A673 (cell line): ENCODE measurements at places on chromosomes 13 and 19. TPM values are rescaled to one million over a fixed set of nuclear protein-coding genes. Genes with fewer than 3 reads are reported as not detected.

ATP1A3 gene
- total RNA-seq = 8.5 and 9.0 TPM in 2 replicates

GRCh38 chr19:1789261-1790041, 22.6 kb downstream of the ATP8B3 start:
- H3K27me3 ChIP-seq = peaks cover 8% of the 10 kb centered on the region
- no peaks in the 10 kb centered on the region for H3K4me1 ChIP-seq
- no peak for DNase-seq

DNA sequence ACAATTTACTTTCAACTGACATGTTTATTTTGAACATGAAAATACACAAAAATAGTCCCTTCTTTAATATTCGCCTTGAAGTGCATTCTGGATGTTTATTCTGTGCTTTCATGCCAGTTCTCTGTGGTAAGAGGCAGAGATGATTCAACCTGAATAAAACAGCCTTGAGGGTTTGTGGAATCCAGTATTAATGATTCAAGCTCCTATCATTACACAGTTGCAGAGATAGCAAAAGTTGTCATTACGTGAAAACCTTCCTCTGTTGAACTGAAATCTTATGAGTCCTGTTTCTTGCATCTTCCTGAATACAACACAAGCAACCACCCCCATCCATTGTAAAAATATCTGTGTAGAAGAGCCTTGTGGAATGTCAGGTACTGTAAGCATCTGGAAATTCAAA, 142.3 kb upstream of the HTR2A start:
- H3K4me3 ChIP-seq = no peak overlapping the region
- peaks cover 59% of the 10 kb centered on the region for H3K27me3 ChIP-seq
- no peak overlapping the region for H3K27ac ChIP-seq
- no peaks in the 10 kb centered on the region for H3K36me3 ChIP-seq
- H3K4me1 ChIP-seq = no peaks in the 10 kb centered on the region
- no peak for DNase-seq

LGI4 gene
- not detected in 2 replicates for total RNA-seq

FCAR gene
- total RNA-seq = not detected in 2 replicates

DNA sequence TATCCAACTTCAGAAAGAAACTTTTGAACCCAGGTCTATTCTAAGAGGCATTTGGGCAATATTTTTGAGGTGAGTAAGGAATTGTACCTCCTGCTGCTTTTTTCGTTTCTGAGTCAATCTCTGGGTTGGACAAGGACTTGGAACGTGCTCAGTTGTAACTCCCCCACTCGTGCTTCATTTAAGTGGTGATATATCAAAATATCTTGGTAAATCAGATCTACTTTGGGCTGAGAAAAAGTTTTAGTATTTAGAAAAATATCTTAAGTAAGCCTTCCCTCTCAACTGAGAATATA, 728.9 kb downstream of the EFNB2 start:
- no peak for DNase-seq
- H3K4me1 ChIP-seq = no peaks in the 10 kb centered on the region
- no peak overlapping the region for H3K27ac ChIP-seq
- H3K36me3 ChIP-seq = no peaks in the 10 kb centered on the region
- H3K27me3 ChIP-seq = no peaks in the 10 kb centered on the region

- no peak overlapping the region for H3K27ac ChIP-seq
- H3K4me3 ChIP-seq = no peak overlapping the region
- no peak for DNase-seq
- no peaks in the 10 kb centered on the region for H3K4me1 ChIP-seq
- H3K36me3 ChIP-seq = no peaks in the 10 kb centered on the region
- no peaks in the 10 kb centered on the region for H3K27me3 ChIP-seq
Measured at GRCh38 chr19:40976134-40976533, 14.9 kb upstream of the CYP2B6 start.

GRCh38 chr19:33397536-33398360, 24.2 kb downstream of the CEBPG start:
- H3K36me3 ChIP-seq = no peaks in the 10 kb centered on the region
- H3K4me1 ChIP-seq = no peaks in the 10 kb centered on the region
- no peak overlapping the region for H3K27ac ChIP-seq
- H3K27me3 ChIP-seq = no peaks in the 10 kb centered on the region
- DNase-seq = no peak

DLL3 gene
- 0.69 and 0.96 TPM in 2 replicates for total RNA-seq

DNA sequence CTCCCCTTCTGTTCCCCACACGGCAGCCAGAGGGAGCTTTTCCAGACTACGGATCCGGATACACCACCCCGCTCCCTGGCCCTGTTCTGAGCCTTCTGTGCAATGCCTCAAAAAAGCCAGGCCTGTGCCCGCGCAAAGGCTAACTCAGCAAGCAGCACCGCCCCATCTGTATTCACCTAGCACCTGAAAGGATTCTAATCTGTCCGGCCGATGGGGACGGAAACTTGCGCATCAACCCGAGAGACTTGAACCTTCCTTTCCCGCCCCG, 589 bp downstream of the ZBTB45 start:
- peak; percentile 91 for DNase-seq
- H3K4me3 ChIP-seq = peak overlapping the region; percentile 86
- peak overlapping the region; percentile 97 for H3K27ac ChIP-seq
- H3K27me3 ChIP-seq = no peaks in the 10 kb centered on the region
- H3K36me3 ChIP-seq = peaks cover 11% of the 10 kb centered on the region

GRCh38 chr19:42090672-42091071, 14.7 kb downstream of the ZNF574 start:
- peaks cover 5% of the 10 kb centered on the region for H3K4me1 ChIP-seq
- DNase-seq = no peak
- H3K36me3 ChIP-seq = no peaks in the 10 kb centered on the region

DNA sequence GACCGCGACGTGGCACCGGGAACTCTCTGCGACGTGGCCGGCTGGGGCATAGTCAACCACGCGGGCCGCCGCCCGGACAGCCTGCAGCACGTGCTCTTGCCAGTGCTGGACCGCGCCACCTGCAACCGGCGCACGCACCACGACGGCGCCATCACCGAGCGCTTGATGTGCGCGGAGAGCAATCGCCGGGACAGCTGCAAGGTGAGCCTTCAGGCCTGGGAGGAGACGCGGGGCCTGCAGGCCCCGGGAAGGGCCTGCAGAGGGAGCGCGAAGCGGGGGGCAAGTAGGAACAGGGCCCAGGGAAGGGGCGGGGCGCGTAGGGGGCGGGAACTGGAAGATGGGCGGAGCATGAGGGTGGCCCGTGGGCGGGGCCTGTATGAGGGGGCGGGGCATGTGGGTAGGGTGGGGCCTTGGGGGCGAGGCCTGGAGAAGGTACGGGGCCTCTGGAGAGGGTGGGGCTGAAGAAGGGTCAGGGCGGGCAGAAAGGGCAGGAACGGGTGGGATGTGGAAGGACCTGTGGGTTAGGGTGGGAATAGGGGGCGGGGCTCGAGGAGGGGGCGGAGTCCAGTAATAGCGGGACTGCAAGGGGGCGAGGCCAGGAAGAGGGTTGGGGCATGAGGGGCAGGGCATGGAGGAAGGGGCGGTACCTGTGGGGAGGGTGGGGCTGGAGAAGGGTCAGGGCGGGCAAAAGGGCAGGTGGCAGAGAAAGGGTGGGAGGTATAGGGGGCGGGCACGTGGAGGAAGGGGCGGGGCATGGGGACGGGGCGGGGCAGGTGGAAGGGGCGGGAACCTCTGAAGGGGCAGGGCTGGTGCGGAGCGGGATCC, 2.5 kb downstream of the CFD start:
- peak; percentile 73 for DNase-seq
- H3K27ac ChIP-seq = no peak overlapping the region
- no peaks in the 10 kb centered on the region for H3K27me3 ChIP-seq
- H3K36me3 ChIP-seq = no peaks in the 10 kb centered on the region

- no peak overlapping the region for H3K27ac ChIP-seq
- H3K4me3 ChIP-seq = no peak overlapping the region
- H3K36me3 ChIP-seq = no peaks in the 10 kb centered on the region
- no peaks in the 10 kb centered on the region for H3K4me1 ChIP-seq
Measured at GRCh38 chr13:114011226-114011625, 37.4 kb upstream of the C13orf46 start.

- H3K4me1 ChIP-seq = no peaks in the 10 kb centered on the region
- H3K36me3 ChIP-seq = no peaks in the 10 kb centered on the region
- H3K27ac ChIP-seq = no peak overlapping the region
- no peak for DNase-seq
- H3K4me3 ChIP-seq = no peak overlapping the region
- peaks cover 13% of the 10 kb centered on the region for H3K27me3 ChIP-seq
Measured at GRCh38 chr13:75871059-75871458, 234.9 kb downstream of the LMO7 start.

GRCh38 chr19:16208847-16209665, 11.3 kb downstream of the AP1M1 start:
- H3K36me3 ChIP-seq = peaks cover 21% of the 10 kb centered on the region
- H3K27me3 ChIP-seq = no peaks in the 10 kb centered on the region
- no peak for DNase-seq
- no peaks in the 10 kb centered on the region for H3K4me1 ChIP-seq
- no peak overlapping the region for H3K27ac ChIP-seq
- no peak overlapping the region for H3K4me3 ChIP-seq

DNA sequence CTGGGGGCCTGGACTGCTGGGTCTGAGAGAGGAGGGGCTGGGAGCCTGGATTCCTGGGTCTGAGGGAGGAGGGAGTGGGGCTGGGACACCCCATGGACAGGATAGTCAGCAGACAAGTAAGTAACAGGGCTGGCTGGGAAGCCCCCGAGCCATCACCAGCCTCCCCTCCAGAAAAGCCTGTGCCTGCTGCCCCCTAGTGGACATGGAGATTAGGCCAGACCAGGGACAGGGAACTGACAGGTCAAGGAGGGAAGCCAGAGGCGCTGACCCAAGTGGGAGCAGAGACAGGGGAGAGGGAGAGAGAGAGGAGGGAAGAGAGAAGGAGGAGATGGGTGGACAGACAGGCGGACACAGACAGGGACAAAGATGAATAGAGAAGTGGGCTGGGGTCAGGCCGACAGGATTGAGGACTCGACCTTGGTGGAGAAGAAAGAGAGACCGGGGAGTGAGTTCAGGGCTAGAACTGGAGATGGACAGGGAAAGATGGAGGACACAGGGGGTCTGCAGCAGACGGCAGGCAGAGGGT, 6.7 kb upstream of the ERFL start:
- H3K4me3 ChIP-seq = no peak overlapping the region
- H3K27me3 ChIP-seq = no peaks in the 10 kb centered on the region
- DNase-seq = peak; percentile 79
- peaks cover 66% of the 10 kb centered on the region for H3K4me1 ChIP-seq
- H3K36me3 ChIP-seq = no peaks in the 10 kb centered on the region

DNA sequence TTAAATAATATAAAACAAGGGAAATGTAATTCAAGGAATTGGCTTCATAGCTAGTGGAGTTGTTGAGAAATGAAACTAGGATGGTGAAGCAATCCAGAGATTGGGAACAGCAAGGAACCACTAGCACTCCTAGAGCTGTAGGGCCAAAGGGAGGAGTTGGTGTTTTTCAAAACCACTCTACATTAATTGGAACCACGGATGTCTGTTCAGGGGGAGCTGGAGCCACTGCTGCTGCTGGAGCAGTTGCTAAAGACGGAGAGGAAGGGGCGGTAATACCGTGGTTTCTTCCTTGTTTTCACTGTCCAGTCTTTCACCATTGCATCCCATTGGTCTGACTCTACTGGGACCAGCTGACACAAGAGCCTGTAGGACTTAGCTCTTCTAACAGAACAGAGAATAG, 8.5 kb downstream of the DNAJC15 start:
- no peak overlapping the region for H3K27ac ChIP-seq
- no peak overlapping the region for H3K4me3 ChIP-seq

SCEL gene
- 0.15 TPM in 1 of 2 replicates, not detected in the other for total RNA-seq

ZNF382 gene
- total RNA-seq = 17.2 and 17.3 TPM in 2 replicates

ACER1 gene
- not detected in 2 replicates for total RNA-seq

GRCh38 chr13:78401873-78402707, 201.3 kb downstream of the POU4F1 start:
- no peak overlapping the region for H3K4me3 ChIP-seq
- no peak for DNase-seq
- H3K27ac ChIP-seq = no peak overlapping the region
- H3K4me1 ChIP-seq = peaks cover 10% of the 10 kb centered on the region
- H3K36me3 ChIP-seq = no peaks in the 10 kb centered on the region

DNA sequence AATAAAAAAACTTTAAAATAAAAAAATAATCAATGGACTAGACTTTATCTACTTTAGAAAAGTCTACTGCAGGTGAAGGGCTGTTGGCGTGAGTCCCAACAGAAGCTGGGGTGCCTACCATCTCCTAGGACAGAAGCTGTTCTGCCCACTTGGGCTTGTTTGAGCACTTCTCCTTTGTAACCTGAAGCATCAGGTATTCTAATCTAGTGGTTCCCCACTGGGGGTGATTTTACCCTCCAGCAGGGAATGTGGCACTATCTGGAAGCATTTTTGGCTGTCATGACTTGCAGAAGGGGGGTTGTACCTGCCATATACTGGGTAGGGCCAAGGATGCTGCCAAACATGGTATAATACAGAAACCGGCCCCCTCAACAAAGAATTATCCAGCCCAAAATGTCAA, 16.2 kb upstream of the DOCK9 start:
- no peak overlapping the region for H3K27ac ChIP-seq
- H3K4me3 ChIP-seq = no peak overlapping the region
- DNase-seq = no peak
- H3K4me1 ChIP-seq = no peaks in the 10 kb centered on the region
- H3K36me3 ChIP-seq = no peaks in the 10 kb centered on the region

DNA sequence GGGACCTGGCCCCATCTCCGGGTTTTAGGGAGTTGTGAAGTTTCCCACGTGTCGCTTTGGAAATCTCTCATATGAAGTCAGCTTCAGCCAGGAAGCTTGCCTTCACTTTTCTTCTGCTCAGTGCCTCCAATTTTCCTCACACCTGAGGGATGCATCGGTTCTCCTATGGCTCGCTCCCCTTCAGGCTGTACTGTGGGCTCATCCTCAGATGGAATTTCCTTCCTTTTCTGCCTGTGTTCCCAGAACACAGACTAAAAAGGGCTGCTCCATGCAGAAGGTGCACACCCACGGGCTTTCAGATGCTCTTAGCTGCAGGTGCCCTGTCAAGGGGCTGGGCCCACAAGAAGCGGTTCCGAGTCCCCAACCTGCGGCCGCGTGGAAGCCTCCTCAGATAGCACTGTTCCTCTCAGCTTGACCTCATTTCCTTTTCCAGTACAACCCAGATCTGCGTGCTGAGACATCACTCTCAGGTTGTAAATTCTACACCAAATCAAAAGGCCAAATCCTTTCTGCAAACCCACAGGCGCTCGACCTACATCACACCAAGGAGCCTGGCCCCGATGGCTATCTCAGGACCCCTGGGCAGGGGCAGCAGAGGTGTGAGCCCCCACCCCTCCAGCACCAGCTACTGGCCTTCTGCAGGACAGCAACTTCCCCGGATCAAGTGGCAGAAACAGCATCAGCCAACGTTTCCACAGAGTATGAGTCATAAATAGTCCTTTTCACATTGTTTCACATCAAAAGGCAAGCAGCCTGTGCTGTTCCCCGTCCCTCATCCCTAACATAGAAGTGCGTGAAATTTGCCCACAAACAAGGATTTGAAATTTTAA, 275.9 kb downstream of the ZNF536 start:
- no peaks in the 10 kb centered on the region for H3K36me3 ChIP-seq
- no peak overlapping the region for H3K27ac ChIP-seq
- no peak for DNase-seq
- no peaks in the 10 kb centered on the region for H3K4me1 ChIP-seq
